T-helper 2 cell (primary cell): ENCODE measurements at places on chromosomes 2 and 18.
A peak's percentile ranks its signal among the peaks of the same experiment; 100 is the strongest.

GRCh38 chr2:50952596-50952995 is 79.3 kb downstream of the NRXN1 start:
- no peak for DNase-seq

GRCh38 chr2:184157141-184157540 is 441.2 kb upstream of the ZNF804A start:
- no peak for DNase-seq

DNA sequence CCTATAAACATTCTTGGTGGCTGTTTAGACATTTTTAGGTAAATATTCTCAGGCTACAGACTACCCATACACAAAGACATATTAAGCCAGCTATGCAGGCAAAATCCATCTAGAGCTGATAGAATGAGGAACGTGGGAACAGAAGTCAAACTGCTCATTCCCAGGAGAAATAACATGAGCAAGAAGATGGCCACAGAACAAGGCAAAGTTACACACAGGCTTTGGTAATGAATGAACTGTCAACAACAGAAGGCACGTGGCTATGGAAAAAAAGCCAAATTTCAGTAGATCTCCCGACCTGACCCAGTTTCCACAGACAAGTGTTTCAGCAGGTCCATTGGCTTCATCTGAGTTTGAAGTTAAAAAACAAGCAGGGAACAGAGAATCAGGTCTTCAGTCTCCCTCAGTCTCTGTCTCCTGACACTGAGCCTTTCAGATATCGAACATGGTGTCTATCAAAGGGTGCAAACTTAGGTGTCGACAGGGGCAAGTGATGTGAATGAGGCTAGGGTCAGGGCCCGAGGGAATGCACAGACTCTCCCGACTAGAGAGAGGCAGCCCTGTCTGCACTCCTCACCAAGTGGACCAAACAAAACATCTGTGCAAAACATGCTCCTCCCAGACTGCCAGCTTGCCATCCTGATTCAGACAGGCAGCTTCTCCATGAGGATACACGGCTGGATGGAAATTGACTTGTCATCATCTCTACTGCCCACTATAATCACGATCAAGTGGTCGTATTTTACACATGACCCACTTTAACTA is 25.9 kb downstream of the SIGLEC15 start:
- no peak for DNase-seq

DNA sequence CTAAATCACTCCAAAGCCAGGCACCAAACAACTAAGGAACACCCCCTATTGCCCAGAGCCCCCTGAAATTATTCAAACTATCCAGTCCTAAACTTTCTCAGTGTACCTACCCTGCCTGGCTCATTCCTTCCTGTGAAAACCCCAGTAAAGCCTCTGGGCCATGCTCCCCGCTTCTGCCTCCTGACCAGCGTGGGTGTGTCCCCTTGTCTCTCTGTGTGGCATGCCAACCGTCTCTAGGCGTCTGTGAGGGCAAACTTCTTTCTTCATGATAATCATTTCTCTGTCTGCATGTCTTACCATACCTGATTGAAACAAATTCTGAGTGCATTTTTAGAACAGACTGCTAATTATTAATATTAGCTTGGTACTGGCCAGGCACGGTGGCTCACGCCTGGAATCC is 109.0 kb upstream of the MSH2 start:
- DNase-seq = no peak

DNA sequence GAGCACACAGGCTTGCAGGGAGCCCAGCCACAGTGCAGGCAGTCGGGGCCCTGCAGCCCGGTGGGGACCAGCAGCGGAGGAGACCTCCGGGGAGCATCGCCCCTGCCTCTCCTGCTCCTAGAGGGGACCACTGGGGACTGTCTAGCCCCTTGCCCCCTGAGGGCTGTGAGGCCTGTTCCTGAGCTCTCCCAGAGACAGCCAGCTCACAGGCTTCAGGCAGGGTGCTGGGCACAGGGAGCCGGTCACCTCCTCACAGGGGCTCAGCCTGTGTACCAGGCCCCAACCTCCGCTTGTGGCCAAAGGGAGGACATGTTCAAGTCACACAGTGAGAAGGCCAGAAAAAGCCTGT is 3.5 kb upstream of the NMUR1 start:
- DNase-seq = no peak

- no peak for DNase-seq
Measured at GRCh38 chr2:26175466-26176278, 2.8 kb downstream of the GAREM2 start.

DNA sequence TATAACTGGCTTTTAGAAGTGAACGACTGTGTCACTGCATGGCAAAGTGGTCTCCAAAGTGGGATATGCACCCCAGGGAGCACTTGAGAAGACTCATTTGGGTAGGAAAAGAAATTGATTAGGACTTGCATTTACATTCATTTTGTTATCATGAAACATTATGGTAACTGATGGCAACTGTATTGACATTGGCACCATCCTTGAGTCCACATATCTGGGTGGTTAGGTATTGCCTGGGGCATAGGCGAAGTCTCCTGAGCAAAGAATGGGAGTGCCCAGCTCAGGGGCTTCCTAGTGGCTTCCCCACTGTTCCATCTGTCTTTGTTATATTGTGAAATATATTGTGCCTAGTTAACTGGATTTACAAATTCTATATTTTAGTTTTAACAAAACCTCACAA is 29.2 kb downstream of the SPATS2L start:
- DNase-seq = no peak

DNA sequence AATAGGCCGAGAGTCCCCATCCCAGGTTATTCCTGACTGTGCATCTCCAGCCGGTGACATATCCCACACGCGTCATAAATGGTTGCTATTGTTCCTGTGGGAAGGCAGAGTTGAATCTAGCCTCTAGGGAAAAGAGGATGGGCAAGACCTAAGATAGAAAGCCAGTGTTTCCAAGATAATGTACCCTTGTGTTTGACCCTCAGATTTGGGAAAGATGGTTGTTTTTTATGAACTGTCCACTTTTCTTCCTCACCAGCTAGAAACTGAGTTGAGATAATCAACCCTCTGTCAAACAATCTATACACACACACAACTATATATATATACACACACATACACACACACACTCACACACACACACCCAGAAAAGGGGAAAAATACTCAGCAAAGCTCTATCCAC is 131.0 kb downstream of the PRKCE start:
- no peak for DNase-seq

GRCh38 chr2:215140166-215140707 is 1.8 kb upstream of the ABCA12 start:
- DNase-seq = no peak

- peak; percentile 37 for DNase-seq
Measured at GRCh38 chr18:62585274-62586150, 62.7 kb downstream of the ZCCHC2 start.

DNA sequence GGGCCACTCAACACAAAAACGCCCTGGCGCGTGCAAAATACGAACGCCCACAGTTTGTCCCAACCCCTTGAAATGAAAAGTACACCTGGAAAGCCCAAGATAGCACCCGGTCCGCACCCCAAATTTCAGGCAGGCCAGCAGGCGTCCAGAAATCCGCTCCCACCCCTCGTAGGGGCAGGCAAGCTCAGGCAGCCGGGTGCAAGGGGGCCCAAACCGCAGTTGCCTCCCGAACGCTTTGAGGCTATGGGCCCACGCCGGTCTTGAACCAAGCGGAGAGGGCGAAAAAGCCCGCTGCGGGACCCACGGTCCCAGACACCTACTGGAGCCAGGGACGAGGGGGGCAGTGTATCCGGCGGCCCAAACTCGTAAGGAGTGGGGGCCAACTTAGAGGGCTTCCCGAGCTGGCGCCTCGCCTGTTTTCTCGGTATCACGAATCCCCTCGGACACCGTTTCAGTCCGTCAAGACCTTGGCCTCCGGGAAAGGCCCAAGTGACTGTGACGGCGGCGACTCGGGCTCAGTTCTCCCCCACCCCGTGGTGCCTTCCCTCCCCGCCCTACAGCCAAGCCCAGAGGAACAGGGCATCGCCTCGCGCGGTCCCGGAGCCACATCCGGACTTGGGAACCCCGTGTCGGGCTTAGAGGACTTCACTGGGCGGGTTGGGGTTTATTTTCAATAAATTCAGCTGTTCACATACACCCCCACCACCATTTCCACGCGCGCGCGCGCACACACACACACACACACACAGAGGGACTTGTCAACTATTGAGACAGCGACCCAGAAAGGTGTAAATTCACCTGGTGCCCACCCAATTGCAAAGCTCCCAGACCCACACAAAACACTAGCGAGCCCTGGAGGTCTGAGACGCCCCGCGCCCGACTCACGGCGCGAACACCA is 6.2 kb upstream of the SATB2 start:
- no peak for DNase-seq

- DNase-seq = no peak
Measured at GRCh38 chr18:43932140-43932539, 654.9 kb upstream of the SYT4 start.

DNA sequence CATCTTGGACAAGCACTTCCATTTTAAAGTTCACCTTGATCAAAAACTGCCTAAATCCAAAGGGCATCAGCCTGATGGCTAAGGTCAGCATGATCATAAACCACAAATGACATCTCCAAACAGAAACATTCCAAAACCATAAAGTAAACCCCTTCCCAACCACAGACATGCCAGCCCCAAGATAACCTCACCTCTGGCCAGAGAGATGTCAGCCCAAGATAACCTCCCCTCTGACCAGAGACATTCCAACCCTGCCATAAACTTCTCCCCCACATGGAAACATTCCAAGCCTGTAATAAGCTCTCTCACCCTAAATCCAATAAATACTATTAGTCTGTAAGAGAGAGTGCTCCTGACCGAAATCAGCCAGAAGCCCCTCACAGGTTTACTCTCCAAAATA is 18.6 kb upstream of the MARCO start:
- no peak for DNase-seq

DNA sequence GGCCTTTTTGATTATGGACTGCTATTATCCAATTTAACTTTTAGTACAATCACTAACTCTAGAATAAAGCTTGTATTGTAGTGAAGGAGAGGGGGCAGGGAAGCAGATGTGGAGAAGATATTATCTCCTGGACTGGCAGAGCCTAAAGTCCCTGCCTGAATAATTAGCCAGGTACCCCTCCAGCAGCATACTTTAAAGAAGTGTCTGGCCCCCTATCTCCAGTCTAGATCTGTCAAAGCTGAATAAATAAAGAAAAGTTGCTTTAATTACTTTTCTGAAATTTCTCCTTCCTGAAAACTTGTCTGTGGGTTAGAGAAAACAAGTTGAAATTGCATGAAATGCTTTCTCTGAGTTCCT is 258.2 kb downstream of the SLC8A1 start:
- DNase-seq = no peak

GRCh38 chr18:12598181-12598930 is 59.6 kb downstream of the SPIRE1 start:
- DNase-seq = no peak

GRCh38 chr2:124804014-124804940 is 779.2 kb downstream of the CNTNAP5 start:
- DNase-seq = peak; percentile 7

GRCh38 chr2:12141618-12142258 is 395.3 kb downstream of the LPIN1 start:
- no peak for DNase-seq

- DNase-seq = no peak
Measured at GRCh38 chr2:215928086-215928485, 85.3 kb downstream of the MREG start.

- no peak for DNase-seq
Measured at GRCh38 chr2:218885981-218886947, 5.6 kb downstream of the WNT10A start.
